Kidney epithelial cell (primary cell): ENCODE measurements at places on chromosomes 11 and 22. TPM values are rescaled to one million over a fixed set of nuclear protein-coding genes. Genes with fewer than 3 reads are reported as not detected.

MUC5AC gene
- not detected in 2 replicates for total RNA-seq

XKR3 gene
- not detected in 2 replicates for total RNA-seq

CRYAB gene
- 23.9 and 43.5 TPM in 2 replicates for total RNA-seq

ANO1 gene
- 0.89 and 1.1 TPM in 2 replicates for total RNA-seq

TRIM49 gene
- not detected in 2 replicates for total RNA-seq

MUC5B gene
- total RNA-seq = under 0.01 TPM in 1 of 2 replicates, not detected in the other

SGSM1 gene
- total RNA-seq = 0.25 and 0.55 TPM in 2 replicates
